ENCODE measurements at places on chromosomes 12 and 14. TPM values are rescaled to one million over a fixed set of nuclear protein-coding genes. Genes with fewer than 3 reads are reported as not detected.

DNA sequence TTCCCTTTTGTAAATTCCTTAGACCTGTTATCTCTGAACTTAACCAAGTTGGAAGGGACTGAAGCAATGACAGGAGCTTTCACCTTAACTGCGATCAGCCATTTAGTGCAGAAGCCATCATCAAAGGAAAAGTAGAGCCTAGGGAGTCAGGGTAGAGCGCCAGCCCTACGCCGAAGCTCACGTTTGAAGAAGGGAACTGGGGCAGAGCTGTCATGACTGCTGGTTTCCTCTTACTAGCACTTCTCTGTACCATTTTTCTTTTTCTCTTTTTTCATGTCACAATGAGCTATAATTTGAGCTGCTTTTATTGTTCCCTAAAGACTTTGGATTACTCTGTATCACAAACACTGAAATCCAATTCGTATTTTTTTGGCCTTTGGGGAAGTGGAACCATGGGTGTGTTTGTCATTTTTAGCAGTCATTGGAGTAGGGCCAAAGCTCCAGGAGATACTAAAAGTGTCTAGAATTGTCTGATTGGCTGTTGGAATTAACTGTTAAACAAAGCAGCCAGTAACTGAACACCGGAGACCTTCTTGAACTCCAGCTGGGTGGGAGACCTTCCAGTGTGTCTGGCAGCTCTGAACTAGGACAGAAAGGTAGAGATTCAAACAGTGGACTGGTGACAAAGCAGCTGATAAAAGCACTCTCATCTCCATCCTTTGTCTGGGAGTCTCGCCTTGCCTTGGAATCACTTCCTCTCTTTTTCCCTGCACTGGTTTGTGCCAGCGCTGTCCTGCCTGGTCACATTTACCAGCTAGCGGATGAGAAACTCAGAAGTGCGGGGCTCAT, 9.1 kb downstream of the MTRFR start:
- DNase-seq = no peak

DNA sequence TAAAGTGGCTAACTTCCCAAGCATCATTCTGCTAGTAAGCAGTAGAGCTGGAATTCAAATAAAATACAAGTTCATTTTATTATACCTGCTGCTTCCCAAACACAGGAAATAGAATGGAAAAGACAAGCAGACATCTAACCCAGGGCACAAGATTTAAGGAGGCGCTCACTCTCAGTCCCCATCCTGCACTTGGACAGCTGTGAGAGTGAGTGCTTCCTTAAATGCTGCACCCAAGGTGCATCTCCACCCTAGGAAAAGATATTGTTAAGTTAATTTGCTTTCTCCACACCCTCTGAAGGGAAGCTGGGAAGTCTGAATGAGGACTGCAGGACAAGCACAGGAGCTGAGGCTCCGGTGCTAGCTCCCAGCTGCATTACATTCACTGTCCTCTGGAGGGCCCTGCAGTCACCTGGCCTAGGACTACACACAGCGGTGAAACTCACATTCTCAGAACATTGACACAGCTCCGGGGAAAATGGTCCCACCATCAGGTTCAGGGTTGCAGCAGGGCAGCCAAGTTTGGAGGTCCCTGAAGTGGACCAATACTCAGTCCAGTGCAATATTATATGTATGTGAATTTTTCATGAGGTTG, 14.2 kb downstream of the HEBP1 start:
- DNase-seq = peak; percentile 39

- DNase-seq = no peak
These were observed 30.3 kb downstream of the TC2N start for GRCh38 chr14:91837076-91837475.

DNA sequence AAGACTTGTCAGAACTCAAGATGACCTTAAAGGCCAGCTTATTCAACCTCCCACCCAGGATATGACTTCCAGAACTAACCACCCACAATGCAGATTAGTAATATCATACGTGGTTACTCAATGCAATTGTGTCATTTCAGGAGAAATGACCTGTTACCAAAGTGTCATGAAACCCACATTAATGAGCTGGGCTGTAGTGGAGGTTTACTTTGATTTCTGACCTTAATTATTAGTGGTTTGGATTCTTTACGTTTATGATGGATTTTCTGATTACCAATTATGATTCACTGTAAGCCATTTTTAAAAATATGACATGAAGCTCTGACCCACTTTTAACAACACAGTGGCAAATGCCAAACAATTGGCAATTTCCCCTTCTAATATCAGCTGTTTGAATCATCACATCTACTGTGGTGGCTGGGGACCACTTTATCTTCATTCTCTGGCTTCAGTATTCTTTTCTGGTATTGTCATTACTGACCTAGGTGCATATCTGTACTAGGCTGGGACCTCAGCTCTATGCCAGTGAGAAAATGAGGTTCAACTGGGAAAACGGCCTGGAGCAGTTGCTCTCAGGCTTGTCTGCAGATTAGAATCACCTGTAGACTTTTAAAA, 223.3 kb downstream of the RGS6 start:
- DNase-seq = no peak

GRCh38 chr12:953776-954175, 4.3 kb upstream of the RAD52 start:
- DNase-seq = no peak

DNA sequence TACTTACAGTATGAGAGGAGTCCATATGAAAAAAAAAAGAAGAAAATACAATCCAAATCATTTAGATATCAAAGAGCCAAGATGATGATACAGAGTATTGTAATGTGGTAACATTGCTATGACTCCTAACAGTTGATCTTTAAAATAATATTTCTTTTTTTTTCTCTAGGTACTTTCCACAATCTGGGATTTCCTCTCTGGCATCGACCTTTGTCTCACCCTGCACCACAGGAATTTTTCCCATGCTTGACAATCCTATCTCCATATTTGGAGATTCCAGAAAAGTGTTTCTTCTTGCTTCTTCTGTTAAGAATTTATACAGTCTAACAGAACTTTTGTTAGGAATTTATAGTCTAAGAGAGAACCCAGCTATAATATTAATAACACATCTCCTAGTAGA, 184.4 kb downstream of the ITPR2 start:
- DNase-seq = no peak

- no peak for DNase-seq
These were observed 207.9 kb upstream of the DIO3 start for GRCh38 chr14:101353422-101353821.

DNA sequence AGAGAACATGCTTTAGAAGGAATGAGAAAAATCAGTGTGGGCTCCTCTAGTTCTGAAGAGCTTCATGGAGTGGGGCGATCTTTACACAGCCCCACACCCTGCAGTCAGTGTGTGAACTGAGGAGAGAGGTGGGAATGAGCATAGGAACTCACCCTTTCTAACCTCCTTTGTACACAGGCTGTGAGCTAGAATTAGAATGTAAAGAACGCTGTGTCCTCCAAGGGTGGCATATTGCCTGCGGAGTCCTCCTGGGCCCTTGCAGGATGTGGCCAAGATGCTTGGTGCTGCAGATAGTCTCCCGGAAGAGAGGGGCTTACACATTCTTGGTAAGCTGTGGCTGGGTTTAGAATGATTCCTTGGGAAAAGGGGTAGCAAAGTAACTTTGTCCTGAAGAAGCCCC, 43.9 kb downstream of the NINJ2 start:
- no peak for DNase-seq

GRCh38 chr14:69543341-69544115, 31.1 kb downstream of the CCDC177 start:
- DNase-seq = peak; percentile 23

DNA sequence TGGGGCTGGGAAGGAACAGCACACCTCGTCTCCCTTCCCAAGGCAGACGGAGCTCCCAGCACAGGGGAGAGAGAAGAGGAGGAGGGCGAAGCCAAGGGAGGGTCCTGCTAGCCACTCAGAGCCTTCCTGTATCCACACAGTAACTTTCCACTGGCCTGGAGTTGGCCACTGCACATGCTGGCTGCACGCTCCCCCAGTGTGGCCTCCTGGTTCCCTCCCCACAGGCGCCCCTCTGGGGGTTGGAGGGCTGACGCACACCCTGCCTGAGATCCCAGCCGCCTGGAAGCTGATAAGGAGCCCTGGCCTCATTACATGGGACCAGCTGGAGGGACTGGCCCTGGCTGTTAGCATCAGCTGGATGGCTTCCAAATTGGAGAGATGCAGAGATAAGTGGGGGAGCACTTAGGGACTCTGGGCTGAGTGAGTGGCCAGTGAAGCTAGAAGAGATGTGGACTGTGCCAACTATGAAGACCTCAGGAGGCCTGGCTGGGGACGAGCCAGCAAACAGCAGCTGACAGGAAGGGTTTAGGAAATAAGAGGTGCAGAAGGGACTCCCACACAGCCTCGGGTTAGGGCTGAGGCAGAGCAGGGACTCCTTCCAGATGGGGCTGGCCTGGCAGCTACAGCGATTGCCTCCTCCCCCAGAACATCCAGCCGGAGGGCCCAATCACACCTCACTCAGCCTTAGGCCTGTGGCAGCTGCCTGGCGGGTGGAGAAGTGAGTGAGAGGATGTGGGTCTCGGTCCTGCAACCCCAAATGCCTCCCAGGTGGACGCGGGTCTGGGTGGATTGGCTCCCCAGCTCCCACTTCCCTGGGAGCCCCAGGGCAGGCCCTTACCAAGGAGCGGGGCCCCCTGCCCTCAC, 26.3 kb upstream of the BCDIN3D start:
- peak; percentile 61 for DNase-seq

DNA sequence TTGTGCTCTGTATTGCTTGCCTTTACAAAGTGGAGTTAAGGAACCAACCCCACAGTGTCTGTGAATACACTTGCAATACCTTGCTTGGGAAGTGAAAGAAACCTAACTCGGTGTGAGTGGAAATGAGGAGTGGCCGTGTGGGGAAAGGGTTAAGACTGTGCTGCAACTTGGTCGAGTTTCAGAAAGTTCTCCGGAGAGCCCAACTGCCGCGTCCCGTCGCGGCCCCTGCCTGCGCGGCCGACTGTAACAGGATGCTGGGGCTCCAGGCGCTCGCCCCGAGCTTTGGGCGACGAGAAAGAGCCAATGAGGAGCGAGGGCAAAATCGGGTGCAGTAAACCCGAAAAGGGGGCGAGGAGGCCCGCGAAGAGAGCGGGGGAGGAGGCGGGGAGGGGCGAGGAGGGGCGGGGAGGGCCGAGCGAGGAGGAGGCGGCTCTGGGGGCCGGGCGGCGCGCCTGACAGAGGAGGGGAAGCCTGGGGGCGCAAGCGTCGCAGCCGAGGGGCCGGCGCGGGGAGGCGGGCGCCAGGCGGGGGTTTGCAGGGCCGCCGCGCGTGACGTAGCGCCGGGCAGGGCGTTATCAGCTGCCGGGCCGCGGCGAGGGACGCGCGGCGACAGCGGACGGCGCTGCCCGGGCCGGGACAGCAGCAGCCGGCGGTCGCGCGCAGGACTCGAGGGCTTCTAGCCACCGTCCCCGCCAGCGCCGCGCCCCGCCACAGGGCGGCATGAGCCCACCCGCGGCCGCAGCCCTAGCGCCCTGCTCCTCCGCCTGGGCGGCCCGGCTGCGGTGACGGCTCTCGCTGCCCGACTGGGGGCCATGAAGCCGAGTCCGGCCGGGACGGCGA, at the start of gene DACT1:
DACT1 (plus strand) TSS at position 572 of the 840 bp plus-strand sequence; CDS start at position 813, 241 bp downstream.
- DNase-seq = peak; percentile 59

DNA sequence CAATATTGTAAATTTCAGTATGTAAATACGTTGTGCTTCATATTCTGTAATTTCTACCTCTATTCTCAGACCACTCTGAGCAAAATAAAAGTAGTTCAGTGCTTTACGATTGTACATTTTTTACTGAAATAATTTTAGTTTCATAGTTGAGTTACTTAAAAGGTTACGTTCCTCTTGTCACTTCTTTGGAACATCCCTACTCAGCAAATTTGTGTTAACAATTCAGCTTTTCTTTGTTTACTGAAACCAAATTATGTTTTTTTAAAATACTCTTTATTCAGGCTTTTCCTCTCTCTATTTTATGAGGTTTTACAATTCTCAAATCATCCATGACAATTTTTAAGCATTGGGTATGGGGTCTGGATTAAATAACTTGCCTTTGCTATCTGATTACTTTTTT, 25.8 kb downstream of the CPSF6 start:
- no peak for DNase-seq

- DNase-seq = no peak
These were observed 58.5 kb downstream of the GPR135 start for GRCh38 chr14:59406454-59407245.

- DNase-seq = no peak
These were observed 19.6 kb downstream of the GSTZ1 start for GRCh38 chr14:77340389-77340788.

DNA sequence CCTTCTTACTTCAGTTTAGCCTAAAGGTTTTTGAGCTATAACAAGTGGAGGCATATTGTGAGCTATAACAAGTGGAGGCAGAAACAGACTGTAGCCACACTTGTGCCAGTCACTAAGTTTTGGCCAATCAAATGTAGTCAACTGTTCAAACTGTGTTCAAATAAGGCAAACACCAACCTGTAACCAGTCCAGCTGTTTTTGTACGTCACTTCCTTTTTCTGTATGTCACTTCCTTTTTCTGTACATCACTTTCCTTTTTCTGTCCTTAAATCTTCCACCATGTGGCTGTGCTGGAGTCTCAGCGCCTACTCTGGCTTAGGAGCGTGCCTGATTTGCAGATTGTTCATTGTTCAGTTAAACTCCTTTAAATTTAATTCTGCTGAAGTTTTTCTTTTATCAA, 79.7 kb downstream of the FUT8 start:
- no peak for DNase-seq

DNA sequence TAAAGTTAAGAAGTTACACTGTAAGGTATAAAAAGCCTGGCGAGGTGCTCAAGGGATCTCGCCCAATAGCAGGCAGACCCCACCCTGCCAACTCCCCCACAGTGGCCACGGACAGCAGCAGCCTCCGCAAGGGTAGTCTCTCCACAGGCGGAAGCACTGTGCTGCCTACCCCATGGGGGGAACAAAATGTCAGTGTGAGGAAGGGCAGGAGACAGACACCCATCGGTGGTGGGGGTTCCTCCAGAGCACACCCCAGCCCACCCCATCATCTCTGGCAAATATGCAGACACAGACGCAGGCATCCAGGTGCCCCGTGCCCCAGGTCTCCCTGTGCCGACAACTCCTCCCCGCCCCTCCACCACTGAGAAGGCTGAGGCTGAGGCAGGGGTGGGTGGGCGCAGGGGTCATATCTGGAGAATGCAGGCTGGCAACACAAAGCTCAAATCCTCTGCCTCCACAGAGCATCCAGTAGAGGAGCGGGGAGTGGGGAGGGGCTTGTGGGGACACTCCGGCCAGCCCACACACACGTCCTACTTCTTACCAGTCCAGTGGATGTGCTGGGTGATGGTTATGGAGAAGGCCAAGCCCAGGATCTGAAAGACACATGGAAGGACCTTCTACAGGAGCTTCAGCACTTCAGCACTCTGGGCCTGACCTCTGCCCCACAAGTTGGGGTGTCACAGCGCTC, 68.3 kb upstream of the DDX11 start:
- no peak for DNase-seq

GRCh38 chr12:1022032-1022970, 31.3 kb downstream of the ERC1 start:
- no peak for DNase-seq

MYBPC1 gene
- total RNA-seq = 0.89 TPM

ACSS3 gene
- total RNA-seq = 0.77 TPM

NFE2 gene
- not detected for total RNA-seq

IL26 gene
- total RNA-seq = not detected

MSI1 gene
- total RNA-seq = 3.8 TPM

BICD1 gene
- 4.2 TPM for total RNA-seq

Measured in colonic mucosa (tissue), 4 donors.